ENCODE measurements at places on chromosomes 11 and 22.

DNA sequence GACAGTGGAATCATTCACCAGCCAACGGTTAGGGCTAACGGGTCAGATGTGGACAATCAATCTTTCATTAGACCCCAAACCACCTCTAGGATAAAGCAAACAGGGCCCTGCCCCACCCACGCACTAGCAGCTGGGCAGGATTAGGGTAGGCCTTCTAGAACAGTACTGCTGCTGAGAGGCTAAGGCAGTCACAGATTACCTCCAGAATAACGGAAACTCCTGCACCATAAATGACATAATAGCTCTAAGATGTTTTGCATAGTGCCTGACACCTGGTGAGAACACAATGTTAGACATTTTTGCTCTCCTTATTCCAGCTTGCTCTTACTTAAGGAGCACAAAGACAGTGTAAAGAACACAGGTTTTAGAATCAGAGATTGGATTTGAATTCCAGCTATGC, 1.8 kb downstream of the SYTL2 start:
- DNase-seq, result no peak

DNA sequence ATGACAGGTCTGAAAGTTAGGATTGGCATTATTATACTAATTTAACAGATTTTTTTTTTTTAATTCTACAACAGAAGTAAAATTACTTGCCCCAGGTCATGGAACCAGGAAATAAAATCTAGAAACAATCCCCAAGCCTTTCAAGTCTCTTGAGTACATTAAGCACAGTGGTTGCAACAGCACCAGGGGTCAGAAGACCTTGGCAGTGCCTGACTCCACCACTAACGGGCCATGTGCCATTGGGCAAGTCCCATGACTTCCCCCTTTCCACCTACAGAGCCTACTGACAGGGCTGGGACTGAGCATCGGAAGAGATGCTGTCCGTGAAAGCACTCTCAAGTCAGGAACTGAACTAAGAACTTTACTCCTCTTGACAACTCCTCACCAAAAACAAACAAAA, 98.6 kb upstream of the AKIP1 start:
- DNase-seq, result no peak

GRCh38 chr11:118663902-118664301, 15.5 kb downstream of the TREH start:
- DNase-seq, result no peak

DNA sequence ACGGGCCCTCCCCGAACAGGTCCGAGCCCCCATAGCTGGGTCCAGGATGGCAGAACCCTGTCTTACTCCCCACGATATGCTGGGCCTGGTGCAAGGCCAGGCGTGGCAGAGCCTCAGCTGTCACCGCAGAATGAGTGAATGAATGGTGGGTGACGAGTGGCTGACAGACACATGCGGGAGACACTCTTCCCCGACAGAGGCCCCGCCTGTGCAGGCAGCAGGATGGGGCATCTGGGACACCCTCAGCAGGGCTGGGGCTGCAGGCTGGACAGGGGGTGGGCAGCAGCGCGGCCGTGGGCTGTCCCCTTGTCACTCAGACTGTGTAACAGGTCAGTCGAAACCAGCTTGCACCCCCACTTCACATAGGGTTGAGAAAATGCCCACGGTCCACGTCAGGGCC, 18.0 kb downstream of the WNT7B start:
- no peak for DNase-seq

GRCh38 chr22:23239429-23239828, 59.1 kb downstream of the BCR start:
- no peak for DNase-seq
